DMS79 treated with DMSO at 0.1 percent for 48 hours (cell line): ENCODE measurements at places on chromosomes 1 and 21.

- DNase-seq = no peak
These were observed 32.8 kb upstream of the RNF19B start for GRCh38 chr1:32997381-32997891.

DNA sequence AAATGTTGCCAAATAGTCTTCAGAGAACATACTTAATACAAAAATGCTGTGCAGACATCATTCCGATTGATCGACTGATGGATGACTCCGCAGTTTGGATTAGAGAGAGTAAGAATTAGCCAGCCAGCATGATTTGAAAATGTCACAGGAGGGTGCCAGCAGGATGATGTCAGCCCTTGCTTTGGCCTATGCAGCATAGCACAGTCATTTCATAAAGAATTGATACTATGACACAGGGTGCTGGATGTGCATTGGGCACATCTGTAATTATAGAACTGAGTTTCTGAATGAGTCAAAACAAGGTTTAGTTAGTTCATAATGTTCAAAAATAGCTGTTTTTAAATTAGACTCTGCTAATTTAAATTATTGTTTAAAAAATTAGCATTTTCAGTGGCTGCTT, 21.6 kb upstream of the TRAF5 start:
- no peak for DNase-seq

GRCh38 chr1:6472391-6472790, 6.4 kb upstream of the TNFRSF25 start:
- DNase-seq = no peak

DNA sequence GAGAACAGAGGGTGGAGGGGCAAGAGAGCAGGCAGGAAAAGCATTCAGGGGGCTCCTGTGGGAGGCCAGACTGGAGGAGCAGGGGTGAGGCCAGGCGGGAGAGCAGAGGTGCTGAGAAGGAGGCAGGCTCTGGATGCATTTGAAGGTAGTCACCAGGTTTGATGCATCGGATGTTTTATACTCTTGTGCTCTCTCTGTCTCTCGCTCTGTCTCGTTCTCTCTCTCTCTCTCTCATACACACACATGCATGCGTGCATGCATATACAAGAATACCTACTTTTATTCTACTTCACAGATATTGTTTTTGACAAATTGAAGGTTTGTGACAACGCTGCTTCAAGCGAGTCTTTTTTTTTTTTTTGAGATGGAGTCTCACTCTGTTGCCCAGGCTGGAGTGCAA, 15.0 kb upstream of the ITPKB start:
- no peak for DNase-seq

DNA sequence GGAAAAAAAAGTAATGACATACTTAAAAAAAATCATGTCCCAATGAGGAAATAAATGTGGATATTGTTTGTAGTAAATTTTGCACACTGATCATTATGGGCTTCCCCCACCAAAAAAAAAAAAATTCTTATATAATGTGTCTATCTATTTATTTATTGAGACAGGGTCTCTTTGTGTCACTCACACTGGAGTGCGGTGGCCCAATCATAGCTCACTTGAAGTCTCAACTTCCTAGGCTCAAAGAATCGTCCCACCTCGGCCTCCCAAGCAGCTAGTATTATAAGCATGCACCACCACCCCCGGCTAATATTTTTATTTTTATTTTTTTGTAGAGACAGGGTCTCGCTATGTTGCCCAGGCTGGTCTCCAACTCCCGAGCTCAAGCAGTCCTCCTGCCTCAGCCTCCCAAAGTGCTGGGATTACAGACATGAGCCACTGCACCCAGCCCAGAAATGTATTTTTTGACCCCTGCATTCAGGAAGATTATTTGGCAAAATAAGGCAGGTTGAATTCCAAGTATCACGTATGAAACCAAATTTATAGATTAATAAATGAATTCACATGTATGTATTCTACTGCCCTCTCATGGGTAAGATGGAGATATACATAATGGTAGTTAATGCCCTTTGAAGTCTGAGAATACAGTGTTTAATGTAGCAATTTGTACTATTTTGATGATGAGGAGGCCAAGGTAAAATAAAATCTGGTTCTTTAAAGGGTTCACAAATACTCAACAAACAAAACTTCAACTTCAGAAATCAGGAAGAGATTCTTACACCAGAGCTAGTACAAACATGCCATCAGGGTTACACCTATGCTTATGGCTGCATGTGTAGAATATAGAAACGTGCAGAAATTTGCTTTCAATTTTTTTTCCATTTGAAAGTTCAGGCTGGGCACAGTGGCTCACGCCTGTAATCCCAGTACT, 1.4 kb upstream of the DENND2C start:
- no peak for DNase-seq

DNA sequence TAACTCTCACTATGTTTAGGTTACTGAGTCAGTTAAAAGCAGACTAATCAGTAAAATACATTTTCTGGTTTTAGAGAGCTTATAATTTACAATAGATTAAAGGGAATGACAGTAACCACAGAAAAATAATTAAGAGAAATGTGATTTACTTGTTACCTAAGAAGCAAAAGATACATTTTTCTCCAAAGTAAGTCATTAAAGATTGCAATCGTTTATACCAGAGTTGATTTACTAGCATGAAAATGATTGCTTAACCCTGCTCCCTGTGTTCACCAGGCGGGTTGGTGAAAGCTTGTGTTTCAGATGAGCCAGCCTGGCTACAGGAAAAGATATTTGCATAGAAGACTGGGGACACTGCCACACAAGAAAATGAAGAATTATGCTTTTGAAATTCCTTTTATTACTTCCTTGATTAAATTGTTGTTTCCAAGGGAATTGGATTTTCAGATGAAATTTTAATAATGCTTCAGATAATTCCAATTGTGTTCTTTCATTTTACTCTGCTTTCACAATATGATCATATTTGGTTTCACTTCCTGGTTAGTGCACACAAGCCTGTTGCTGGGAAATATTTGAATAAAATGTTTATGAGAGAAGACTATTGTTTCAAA, 27.9 kb downstream of the LRRC8B start:
- DNase-seq = peak; percentile 80

GRCh38 chr21:41168391-41169257, 664 bp downstream of the BACE2 start:
- peak; percentile 77 for DNase-seq

GRCh38 chr1:110713221-110713620, 38.5 kb upstream of the KCNA3 start:
- no peak for DNase-seq

- DNase-seq = no peak
These were observed 326.8 kb downstream of the ASTN1 start for GRCh38 chr1:176837708-176838107.

DNA sequence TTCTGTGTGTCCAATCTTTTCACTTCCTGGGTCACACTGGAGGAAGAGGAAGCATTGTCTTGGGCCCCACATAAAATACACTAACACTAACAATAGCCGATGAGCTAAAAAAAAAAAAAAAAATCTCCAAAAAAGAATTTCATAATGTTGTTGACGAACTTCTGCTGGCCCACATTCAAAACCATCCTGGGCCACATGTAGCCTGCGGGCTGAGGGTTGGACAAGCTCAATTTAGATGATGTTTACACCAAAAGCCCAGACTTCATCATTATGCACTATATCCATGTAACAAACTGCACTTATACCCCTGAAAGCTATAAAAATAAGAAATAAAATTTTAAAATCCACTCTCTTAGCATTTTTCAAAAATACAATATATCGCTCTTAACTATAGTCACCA, 187.8 kb upstream of the PTBP2 start:
- DNase-seq = no peak

- no peak for DNase-seq
These were observed 17.4 kb upstream of the CCN1 start for GRCh38 chr1:85563139-85563538.

DNA sequence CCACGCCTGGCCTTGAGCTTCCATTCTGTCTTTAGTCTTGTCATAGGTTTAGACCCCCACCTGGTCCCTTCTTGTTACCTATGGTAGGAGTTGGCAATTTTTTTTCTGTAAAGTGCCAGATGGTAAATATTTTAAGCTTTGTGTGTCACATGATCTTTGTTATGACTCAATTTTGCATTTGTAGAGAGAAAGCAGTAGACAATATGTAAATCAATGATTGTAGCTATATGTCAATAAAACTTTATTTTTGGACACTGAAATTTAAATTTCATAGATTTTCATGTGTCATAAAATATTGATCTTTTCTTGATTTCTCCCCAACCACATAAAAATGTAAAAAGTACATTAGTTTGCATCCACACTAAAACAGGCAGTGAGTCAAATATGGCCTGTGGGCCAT, 8.0 kb downstream of the MKNK1 start:
- no peak for DNase-seq

DNA sequence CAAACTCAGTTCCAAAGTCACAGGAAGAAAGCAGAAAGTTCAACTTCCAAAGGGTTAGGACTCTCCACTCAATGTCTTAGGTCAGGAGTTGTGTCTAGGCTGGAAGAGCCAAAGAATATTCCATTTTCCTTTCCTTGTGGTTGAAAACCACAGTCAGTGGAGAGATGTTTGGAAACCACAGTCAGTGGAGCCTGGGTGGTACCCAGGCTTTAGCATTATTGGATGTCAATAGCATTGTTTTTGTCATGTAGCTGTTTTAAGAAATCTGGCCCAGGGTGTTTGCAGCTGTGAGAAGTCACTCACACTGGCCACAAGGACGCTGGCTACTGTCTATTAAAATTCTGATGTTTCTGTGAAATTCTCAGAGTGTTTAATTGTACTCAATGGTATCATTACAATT, 11.7 kb downstream of the ATF3 start:
- DNase-seq = no peak

DNA sequence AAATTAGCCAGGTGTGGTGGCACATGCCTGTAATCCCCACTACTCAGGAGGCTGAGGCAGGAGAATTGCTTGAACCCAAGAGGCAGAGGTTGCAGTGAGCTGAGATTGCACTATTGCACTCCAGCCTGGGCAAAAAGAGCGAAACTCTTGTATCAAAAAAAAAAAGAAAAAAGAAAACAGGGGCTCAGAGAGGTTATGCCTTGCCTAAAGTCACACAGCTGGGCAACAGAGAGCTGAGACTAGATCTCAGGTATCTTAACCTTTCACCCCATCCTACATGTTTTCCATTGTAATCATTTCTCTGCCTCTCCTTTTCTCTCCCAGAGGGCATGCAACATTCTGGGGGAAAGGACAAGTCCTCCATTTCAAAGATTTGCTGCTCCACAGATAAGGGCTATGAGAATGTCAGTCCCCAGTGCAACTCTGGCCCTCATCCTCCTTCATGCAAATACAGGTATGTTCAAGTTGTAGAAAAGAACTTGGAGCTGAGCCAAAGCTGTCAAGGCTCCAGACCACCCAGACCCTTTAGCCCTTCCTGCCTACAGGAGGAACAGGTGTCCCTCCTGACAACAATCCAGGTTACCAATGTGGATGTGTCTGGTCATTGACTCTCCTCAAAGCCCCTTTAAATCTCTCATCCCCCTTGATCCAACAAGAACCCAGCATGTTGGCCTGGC, 6.9 kb downstream of the SLC9A1 start:
- DNase-seq = peak; percentile 35

GRCh38 chr1:25821630-25822091, 1.9 kb downstream of the MTFR1L start:
- DNase-seq = no peak

DNA sequence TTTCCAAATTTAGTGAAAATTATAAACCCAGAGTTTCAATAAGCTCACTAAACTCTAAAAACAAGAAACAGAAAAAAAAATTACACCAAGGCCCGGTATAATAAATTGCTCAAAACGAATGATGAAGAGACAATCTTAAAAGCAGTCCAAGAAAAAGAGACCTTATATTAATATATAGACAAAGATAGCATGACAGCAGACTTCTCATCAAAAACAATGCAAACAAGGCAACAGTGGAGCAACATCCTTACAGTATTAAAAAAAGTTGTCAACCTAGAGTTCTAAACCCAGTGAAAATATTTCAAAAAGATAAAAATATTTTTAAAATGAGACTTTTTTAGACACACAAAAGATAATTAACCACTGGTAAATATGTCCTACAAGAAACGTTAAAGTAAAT, 46.7 kb downstream of the KIFAP3 start:
- DNase-seq = no peak

GRCh38 chr1:59499273-59499942, 202.5 kb downstream of the FGGY start:
- no peak for DNase-seq

DNA sequence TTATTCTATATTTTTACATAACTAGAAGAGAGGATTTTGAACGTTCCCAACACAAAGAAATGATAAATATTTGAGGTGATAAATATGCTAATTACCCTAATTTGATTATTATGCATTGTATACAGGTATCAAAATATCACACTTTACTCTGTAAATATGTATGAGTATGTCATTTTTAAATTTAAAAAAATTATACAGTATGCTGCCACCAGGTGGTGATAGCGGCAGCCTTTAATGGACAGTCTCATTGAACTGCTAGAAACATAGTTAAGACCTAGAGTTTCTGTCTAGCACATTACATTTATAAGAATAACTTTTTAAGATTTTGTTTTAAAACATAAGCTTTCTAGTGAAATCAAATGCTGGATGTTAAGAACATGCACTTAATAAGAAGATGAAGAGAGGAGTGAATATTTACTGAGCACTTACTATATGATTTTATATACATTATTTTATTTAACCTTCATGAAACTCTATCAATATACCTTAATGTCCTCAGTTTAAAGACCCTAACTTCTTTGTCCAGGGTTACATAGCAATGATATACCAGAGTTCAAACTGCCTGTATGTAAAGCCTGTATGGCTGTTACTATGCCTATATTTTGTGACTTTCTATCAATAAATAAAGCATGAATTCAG, 207.1 kb downstream of the NUF2 start:
- no peak for DNase-seq

- no peak for DNase-seq
These were observed 2.2 kb upstream of the PRKCZ start for GRCh38 chr1:2047749-2048729.

- no peak for DNase-seq
These were observed 32.0 kb downstream of the CLCA1 start for GRCh38 chr1:86500714-86501113.

GRCh38 chr21:16241479-16241963, 511.7 kb downstream of the USP25 start:
- DNase-seq = no peak

GRCh38 chr1:118291661-118292060, 106.6 kb upstream of the SPAG17 start:
- DNase-seq = no peak

- no peak for DNase-seq
These were observed 19.9 kb downstream of the ACOT11 start for GRCh38 chr1:54567961-54568360.

- DNase-seq = no peak
These were observed 302.7 kb downstream of the HHAT start for GRCh38 chr1:210631399-210631798.

DNA sequence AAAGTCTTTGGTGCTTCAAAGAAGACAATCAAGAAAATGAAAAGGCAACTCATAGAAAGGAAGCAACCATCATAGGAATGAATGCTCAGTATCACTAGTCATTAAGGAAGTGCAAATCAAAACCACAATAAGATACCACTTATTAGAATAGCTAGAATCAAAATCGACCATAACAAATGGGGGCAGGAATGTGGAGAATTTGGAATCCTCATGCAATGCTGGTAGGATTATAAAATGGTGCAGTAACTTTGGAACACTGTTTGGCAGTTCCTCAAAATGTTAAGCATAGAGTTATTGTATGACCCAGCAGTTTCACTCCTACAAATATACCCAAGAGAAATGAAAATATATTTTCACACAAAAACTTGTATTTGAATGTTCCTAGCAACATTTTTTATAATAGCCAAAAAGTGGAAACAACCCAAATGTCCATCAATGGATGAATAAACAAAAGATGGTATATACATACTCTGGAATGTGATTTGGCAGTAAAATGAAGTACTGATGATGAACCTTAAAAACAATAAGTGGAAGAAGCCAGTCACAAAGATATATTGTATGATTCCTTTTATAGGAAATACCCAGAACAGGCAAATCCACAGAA, 105.6 kb downstream of the MIS18A start:
- DNase-seq = no peak
